CD8-positive, alpha-beta T cell (primary cell): ENCODE measurements at places on chromosomes 1 and 21.

DNA sequence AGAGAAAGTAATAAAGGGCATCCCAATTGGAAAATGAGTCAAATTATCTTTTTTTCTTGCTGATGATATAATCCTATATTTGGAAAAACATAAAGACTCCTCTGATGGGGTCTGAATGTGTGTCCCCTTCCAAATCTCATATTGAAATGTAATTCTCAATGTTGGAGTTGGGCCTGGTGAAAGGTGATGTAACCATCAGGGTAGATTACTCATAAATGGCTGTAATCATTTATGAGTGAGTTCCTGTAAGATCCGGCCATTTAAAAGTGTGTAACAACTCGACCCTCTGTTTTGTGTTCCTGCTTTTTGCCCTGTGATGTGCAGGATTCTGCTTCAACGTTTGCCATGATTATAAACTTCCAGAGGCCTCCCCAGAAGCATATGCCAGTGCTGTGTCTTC lies 44.3 kb upstream of the MAP1LC3C start:
- no peak for DNase-seq

DNA sequence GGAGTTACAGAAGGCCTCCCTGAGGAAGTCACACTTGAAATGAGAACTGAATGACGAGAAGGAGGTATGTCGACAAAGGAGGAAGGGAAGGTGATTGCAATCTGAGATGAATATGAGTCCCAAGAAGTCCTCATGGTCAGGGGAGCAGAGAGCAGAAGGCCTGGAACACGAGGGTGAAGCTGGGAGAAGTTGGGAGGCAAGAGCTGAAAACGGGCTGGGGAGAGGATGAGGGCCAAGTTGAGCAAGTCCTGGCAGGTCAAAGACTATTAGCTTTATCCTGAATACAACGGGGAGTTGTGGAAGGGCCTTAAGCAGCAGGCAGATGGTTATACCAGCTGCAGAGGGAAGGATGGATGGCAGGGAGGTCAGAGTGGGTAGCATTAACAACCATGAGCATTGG lies 89.5 kb downstream of the KCNJ15 start:
- no peak for DNase-seq

GRCh38 chr1:65177457-65177856 lies 29.5 kb downstream of the AK4 start:
- DNase-seq, result no peak

GRCh38 chr1:197911857-197912696 lies 5.1 kb upstream of the LHX9 start:
- no peak for DNase-seq

- DNase-seq, result no peak
Observed at GRCh38 chr1:3904006-3904842, 4.2 kb upstream of the C1orf174 start.

- peak; percentile 55 for DNase-seq
Observed at GRCh38 chr1:23799570-23800399, 769 bp downstream of the GALE start.

- DNase-seq, result no peak
Observed at GRCh38 chr1:43890815-43891214, 42.8 kb upstream of the ARTN start.

DNA sequence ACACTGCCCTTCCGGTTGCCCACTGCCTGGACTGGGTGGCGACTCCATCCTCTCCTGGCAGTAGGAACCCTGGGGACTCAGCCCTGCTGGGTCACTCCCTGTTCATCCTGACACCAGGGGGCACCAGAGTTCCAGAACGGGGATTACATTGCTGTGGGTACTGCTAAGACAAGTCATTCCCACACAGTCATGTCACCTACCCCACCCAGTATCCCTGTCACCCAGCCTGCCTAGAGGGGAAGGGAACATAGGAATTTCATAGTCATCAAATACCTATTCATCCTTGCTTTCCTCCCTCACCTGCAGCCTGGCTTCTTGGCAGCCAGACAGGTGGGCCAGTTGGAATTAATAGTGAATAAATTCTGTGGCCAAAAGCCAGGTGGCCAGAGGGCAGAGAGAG lies 9.8 kb upstream of the SFN start:
- DNase-seq, result peak; percentile 76

- no peak for DNase-seq
Observed at GRCh38 chr1:78275906-78276685, 214.7 kb upstream of the PTGFR start.

DNA sequence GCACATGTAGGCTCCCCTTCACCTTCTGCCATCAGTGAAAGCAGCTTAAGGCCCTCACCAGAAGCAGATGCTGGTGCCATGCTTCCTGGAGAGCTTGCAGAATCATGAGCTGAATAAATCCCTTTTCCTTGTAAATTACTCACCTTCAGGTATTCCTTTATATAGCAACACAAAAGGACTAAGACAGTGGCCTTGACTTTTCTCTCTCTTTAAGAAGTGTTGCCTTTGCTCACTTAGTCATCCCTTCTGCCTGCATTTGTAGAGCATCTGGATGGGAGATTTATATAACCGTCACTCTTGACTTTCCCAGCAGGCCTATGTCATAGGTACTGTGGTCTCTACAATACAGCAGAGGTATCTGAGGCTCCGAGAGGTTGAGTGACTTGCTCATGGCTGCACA lies 3.7 kb downstream of the PCSK9 start:
- no peak for DNase-seq

GRCh38 chr1:145690587-145691558 lies 16.3 kb downstream of the PDZK1 start:
- DNase-seq, result peak; percentile 17

- DNase-seq, result no peak
Observed at GRCh38 chr1:160720356-160721085, 8.9 kb upstream of the CD48 start.

- DNase-seq, result no peak
Observed at GRCh38 chr1:116095027-116095426, 16.2 kb upstream of the MAB21L3 start.

DNA sequence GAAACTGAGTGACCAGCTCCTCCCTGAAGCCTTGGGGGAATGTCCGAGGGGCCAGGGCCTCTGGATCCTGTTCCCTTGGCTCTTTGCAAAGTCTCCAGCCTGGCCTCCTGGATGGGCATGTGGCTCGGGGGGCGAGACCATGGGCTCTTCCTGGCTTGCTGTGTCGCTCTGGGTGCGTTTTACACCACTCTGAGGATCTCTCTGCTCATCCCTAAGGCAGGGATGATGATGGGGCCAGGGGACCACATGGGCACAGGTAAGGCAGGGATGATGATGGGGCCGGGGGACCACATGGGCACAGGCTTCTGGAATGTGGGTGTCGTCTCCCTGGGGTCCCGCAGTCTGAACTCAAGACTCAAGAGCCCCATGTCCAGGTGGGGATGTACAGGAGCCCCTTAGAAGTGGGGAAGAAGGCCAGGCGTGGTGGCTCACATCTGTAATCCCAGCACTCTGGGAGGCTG lies 17.7 kb downstream of the TP73 start:
- no peak for DNase-seq

DNA sequence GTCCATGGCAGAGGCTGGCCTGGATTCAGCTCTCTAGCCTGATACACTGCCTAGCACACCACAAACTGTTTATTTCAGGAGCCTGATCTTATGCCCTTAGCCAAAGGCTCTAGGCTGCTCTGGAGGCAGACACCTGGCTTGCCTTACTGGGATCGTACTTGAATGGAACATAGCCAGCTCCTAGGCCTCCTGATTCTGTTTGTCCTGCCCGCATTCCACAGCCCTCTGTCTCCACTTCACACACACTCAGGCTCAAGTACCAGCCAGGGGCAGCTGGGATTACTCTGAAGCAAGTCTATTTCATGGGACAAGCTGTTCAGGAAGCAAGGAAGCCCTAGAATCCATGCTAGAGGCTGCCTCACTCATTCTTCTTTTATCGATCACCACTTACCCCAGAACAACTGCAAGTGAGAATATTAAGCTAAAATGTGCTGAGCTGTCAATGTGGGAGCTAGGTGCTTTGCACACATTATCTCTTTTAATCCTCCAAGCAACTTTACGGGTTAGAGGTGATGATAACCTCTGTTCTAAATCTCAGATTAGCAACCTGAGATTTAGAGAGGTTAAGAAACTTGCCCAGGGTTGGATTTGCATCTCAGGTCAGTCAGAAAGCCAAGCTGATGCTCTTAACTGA lies 31.1 kb upstream of the CYP4B1 start:
- no peak for DNase-seq

GRCh38 chr1:86388777-86389176 lies 7.3 kb downstream of the ODF2L start:
- DNase-seq, result no peak

- DNase-seq, result no peak
Observed at GRCh38 chr1:71834601-71835441, 447.5 kb downstream of the NEGR1 start.

- DNase-seq, result no peak
Observed at GRCh38 chr1:100145116-100145515, 12.2 kb downstream of the TRMT13 start.

DNA sequence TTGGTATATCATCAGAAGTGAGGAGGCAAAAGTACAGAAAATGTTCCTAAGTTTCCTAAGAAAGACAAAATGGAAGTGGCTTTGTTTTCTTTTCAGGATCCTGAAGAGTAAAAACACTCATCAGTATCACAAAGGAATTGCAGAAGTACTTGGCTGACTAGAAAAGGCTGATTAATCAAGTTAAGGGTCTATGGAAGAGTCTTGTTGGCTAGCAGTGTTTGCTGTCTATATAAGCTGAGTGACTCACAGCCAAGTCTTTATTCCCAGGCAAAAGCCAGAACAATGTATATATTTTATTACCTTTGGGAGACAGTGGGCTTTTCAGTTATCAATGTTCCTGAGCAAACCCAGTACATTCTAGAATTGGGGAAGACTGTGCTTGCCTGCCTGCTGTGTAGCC lies 777.0 kb downstream of the PLA2G4A start:
- no peak for DNase-seq

DNA sequence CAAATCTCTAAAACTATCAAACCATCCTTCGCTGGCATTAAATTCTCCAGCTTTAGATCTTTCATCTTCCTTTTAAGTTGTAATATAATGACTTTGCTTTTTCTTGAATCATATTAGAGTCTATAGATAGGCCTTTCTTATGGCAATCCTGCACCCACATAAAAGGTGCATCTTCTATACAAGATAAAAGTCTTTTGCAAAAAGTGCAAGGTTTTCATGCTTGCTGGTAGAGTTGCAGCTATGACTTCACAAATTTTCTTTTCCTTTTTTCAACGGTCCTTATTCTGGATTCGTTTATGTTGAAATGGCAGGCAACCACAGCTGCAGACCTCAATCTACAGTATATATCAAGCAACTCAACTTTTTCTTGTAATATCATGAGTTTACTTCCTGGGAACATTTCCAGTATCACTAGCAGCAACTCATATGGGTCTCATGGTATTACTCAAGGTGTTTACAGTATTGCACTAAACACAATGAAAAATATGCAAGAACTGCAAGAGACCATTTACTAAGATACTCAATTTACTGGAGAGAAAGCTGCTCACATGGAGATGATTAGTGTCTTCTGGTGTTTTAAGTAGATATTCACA lies 22.1 kb downstream of the OMA1 start:
- no peak for DNase-seq

DNA sequence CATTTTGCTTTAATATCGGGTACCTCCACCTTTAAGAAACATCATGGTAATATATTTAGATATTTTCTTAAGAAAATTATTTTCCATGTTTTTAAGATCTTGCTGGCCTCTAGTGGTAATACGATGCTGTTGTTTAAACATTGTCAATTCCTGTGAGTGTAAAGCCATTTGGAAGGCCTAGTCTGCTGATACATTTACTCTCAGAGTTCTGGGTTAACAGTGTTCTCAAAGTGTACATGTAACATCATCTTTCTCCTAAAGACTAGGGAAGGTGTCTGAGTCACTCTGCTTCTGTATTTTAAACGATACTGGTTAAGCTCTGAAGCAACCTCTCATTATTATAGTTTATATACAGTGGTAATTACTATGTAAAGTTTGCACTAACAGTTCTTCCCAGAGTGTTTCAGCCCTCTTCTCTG lies 189.1 kb downstream of the RASAL2 start:
- DNase-seq, result no peak

- DNase-seq, result no peak
Observed at GRCh38 chr1:27678747-27679146, 6.8 kb upstream of the IFI6 start.

DNA sequence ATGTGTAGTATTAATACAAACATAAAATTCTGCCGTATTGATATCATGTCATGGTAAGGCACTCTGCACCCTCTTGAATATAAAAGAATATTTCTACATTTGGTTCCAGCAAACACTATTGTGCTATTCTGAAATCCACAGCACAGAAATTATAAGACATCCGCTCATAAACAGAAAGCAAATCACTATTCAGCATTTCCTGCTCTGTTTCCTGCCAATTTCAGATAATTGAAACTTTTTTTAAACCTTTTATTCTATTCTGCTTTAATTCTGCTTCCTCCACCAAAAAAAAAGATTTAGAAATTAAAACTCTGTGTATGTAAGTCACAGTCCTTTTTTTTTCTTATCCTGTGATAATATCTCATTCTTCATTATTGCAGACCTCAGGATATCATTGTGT lies 39.6 kb upstream of the PLEKHO1 start:
- DNase-seq, result no peak

GRCh38 chr1:205870236-205870635 lies 20.3 kb upstream of the PM20D1 start:
- DNase-seq, result no peak

- DNase-seq, result no peak
Observed at GRCh38 chr1:110242062-110242461, 31.9 kb downstream of the KCNC4 start.

GRCh38 chr1:117633936-117634335 lies 28.1 kb downstream of the TENT5C start:
- no peak for DNase-seq

GRCh38 chr1:34806396-34806795 lies 13.6 kb downstream of the GJA4 start:
- no peak for DNase-seq

DNA sequence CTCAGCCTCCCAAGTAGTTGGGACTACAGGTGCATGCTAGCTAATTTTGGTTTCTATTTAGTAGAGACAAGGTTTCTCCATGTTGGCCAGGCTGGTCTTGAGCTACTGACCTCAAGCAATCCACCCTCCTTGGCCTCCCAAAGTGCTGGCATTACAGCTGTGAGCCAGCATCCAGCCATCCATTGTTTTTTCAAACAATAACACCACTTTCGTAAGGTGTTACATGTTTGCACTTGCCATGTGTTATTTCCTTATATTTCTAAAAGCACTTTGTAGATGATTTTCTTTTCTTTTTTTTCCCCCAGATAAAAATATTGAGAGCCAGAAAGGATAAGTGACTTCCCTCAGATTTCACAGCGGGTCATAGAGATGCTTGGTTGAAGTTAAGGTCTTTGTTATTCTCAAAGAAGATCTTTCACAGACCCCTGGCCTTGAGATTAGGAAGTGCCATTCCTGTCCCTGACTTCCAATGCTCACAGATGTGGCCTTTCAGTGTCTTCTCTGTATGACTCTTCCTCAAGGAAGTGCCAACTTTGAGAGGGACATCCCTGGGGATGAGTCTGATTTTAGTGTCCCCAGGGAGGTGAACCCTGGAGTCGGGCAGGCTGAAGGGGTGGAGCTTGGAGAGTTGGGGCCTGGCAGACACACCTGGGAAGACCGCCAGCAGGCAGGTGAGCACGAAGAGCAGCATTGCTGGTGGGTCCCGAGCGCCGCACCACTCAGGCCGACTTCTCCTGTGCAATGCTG lies 6.3 kb downstream of the PIGR start:
- DNase-seq, result no peak

- no peak for DNase-seq
Observed at GRCh38 chr1:71350805-71351204, 270.0 kb upstream of the ZRANB2 start.
